ENCODE measurements at places on chromosomes 4 and X. TPM values are rescaled to one million over a fixed set of nuclear protein-coding genes. Genes with fewer than 3 reads are reported as not detected.

- no peak for DNase-seq
Observed at GRCh38 chr4:80539190-80539589, 203.7 kb downstream of the CFAP299 start.

GRCh38 chr4:168118116-168118655, 25.8 kb downstream of the ANXA10 start:
- DNase-seq, result no peak

DNA sequence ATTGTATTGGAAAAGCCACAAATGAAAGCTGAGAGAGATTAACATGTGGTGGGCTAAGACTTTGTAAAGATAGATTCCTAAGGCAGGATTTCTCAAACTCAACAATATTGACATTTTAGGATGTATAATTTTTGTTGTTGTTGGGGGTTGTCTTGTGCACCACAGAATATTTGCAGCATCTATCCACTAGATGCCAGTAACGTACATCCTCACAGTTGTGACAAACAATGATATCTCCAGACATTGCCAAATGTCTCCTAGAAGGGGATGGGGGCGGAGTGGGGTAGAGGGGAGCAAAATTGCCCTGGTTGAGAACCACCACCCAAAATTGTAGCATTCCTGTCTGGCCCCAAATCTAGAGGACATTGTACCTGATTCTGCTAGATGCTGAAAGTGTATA, 14.7 kb upstream of the CBR4 start:
- DNase-seq, result no peak

- no peak for DNase-seq
Observed at GRCh38 chrX:427812-428725, 41.4 kb upstream of the PPP2R3B start.

GRCh38 chrX:12138361-12139313, at the start of gene FRMPD4:
Gene FRMPD4 (plus strand): TSS chrX:12138473. CDS start chrX:12138972, 499 bp downstream.
- DNase-seq, result peak; percentile 51

DNA sequence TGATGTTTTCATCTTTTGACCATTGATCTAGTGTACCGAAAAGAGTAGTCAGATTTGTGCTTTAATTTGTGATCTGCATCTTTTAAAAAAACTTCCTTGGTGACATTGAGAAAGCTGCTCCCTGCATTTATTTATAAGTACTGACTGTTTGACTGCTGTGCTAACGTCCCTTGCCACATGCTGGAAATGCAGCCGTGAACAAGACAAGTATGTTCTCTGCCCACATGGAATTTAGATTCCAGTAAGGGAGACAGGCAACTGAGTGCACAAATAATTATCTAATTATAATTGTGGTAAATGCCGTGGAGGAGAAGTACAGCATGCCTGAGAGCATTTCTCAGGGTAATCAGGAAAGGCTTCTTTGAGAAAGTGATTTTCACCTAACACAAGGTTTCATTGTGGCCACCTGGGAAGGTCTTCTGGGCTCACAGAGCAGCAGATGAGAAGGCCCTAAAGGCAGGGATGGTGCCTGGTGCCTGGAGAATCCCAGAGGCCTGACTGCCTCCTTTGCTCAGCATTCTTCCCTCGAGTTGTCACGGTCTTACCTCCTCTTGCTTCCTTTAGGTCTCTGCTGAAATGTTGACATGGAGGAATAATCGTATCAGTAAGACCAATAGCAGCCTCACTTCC, 55.8 kb downstream of the PTTG2 start:
- no peak for DNase-seq

DNA sequence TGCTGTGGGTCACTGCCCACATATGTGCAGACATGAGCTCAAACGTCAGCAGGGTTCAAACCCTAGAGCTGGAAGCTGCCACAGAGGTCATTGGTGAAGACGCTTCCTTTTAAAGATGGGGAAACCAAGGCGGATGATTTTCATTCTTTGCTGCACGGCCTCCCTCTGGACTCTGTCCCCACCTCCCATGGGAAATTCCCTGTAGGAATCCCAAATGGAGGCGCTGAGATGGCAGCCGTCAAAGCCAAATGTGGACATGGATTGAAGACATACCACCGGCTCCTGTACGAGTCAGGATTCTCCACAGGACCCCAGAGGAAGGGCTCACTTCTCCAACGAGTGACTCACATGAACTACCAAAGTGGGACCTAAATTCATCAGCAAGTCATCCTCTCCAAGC, 286.4 kb downstream of the CRLF2 start:
- DNase-seq, result no peak

- DNase-seq, result no peak
Observed at GRCh38 chr4:109506890-109507289, 53.2 kb upstream of the MCUB start.

DNA sequence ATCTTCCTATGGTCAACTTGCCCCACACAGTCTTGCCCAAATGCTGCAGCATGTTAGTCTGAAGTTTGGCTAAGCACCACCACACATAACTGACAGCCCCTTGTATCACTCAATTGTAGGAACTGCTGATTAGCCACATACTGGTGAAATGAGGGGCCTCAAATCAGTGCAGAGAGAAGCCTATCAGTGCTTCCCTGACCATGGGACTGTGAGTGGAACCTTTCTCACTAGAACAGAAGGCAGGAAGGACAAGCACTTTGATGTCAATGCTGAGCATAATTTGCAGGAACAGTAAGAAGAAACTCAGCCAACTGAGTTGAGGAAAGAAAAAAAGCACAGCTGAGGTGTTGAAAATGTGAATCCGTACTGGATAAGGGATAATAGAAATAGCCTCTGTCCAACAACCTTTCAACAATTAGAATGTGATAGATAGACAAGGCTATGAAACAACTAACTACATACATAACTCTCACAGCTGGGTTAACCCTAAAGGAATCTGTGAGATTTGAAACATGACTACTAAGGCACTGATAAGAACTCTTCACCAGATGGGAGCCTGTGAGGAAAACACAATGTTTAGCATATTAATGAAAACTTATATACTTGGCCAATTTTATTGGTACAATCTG, 136.6 kb upstream of the SH3RF1 start:
- DNase-seq, result no peak

DNA sequence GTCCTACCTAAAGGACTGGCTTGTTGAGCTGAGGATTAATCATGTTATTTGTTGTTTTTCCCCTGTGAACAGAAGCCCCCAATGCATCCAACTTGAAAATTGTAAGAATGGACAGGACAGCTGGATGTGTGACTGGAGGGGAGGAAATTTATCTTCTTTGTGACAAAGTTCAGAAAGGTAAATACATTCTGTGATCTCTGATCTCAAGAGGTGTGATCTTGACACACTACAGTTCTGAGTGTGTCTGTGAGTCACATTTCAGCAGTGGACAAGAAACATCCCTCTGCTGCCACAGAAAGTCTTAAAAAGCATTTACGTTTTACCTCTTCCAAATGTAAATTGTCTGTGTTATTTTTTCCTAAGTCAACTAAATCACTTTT, 79.3 kb downstream of the NFKB1 start:
- DNase-seq, result no peak

GRCh38 chr4:85548116-85548515, 73.2 kb downstream of the ARHGAP24 start:
- DNase-seq, result no peak

GSX2 gene
- not detected for total RNA-seq

RWDD4 gene
- 15.5 TPM for total RNA-seq

BMX gene
- total RNA-seq, result 1.4 TPM

GAB1 gene
- 77.4 TPM for total RNA-seq
